Kidney (tissue), 22 donors: ENCODE measurements at places on chromosomes 13 and 19. TPM values are rescaled to one million over a fixed set of nuclear protein-coding genes. Genes with fewer than 3 reads are reported as not detected.
A peak's percentile ranks its signal among the peaks of the same experiment; 100 is the strongest.

- no peak for DNase-seq
These were observed 9.0 kb downstream of the OR7A5 start for GRCh38 chr19:14826006-14826405.

- peak; percentile 63 for DNase-seq
These were observed 2.7 kb upstream of the SNAPC2 start for GRCh38 chr19:7917267-7918061.

GRCh38 chr19:38433268-38433733, at the start of gene RYR1:
RYR1 (plus strand) TSS chr19:38433691; CDS start chr19:38433830, 139 bp downstream.
- peak; percentile 45 for DNase-seq

DNA sequence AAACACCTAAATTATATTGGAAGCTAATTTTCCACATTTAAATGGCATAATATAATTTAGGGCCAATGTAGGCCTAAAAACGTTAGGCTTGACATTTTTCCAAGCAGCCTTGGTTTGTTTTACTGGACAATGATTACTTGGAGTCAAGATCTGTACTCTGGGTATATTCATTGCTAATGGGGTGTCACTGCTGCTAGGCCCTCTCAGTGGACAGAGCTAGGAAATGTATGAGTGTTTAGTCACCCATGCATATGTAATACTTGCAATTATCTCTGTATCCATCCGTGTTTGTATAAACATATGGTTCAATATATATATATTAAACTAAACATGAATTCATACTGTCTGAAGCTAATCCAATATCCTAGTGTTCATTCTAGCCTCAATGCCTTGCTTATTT, 598.1 kb downstream of the DCT start:
- DNase-seq = no peak

- DNase-seq = no peak
These were observed 102.6 kb upstream of the MYCBP2 start for GRCh38 chr13:77429320-77430142.

KLK8 gene
- total RNA-seq = 4.2 TPM

DNA sequence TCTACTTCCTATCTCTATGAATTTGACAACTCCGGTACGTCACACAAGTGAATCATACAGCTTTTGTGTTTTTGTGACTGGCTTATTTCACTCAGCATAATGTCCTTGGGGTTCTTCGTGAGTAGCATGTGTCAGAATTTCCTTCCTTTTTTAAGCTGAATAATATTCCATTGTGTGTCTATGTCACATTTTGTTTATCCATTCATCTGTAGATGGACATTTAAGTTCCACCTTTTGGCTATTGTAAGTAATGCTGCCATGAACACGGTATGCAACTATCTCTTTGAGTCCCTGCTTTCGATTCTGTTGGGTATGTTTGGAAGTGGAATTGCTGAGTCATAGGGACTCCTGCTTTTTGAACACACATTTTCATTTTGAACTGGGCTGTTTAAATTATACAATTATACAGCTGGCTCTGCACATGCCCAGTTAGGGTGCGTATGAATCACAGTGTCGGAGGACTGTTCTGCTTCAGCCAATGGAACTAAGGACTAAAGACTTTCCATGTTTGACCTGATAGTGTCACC, 43.0 kb upstream of the C13orf42 start:
- DNase-seq = no peak

- DNase-seq = no peak
These were observed 14.2 kb downstream of the ANKRD24 start for GRCh38 chr19:4196587-4197148.

- DNase-seq = no peak
These were observed 20.8 kb downstream of the ADGRL1 start for GRCh38 chr19:14185158-14185557.

- no peak for DNase-seq
These were observed 2.7 kb downstream of the ALDH16A1 start for GRCh38 chr19:49455773-49456172.

RFPL4A gene
- total RNA-seq = 0.41 TPM

SIGLEC8 gene
- 1.8 TPM for total RNA-seq

IZUMO4 gene
- 4.3 TPM for total RNA-seq

ONECUT3 gene
- not detected for total RNA-seq

GRCh38 chr13:24042710-24043440, 117.6 kb upstream of the SPATA13 start:
- DNase-seq = no peak

TBXA2R gene
- total RNA-seq = 6.7 TPM

- DNase-seq = no peak
These were observed 182.4 kb upstream of the UFM1 start for GRCh38 chr13:38167164-38167822.

SPRED3 gene
- 8.7 TPM for total RNA-seq

DNA sequence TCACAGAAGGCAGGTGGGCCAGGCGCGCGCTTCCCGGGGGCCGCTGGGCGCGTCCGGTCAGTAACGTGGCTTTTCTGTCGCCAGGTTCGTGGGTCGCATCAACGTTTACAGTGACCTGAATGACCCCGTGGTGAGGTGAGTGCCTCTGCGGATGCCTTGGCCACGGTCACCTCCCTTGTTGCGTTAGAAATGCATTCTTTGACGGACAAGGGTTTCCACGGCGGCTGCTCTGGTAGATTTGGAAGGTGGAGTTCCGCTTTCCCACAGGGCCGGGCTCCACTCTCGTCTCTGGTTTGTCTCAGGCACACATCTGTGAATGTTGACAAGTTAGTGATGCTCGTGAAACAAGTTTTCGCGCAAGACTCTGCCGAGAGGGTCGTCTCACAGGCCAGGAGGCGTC, 130.0 kb downstream of the ATP11A start:
- no peak for DNase-seq

SIX5 gene
- 19.4 TPM for total RNA-seq

DNA sequence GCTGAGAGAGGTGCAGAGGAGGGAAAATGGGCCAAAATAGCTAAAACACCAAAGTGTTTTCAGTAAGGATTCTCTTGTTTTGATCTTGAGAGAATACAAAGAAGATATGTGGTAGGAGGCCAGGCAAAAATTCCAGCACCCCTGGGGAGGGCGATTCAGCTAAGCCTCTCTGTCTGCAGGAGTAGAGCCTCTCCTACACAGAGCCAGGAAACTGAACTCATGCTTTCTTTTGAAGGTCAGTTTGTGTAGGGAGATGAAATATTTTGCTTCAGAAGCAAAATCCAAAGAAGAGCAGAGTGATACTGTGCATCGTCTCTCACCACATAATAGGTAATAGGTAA, 565.0 kb downstream of the FGF9 start:
- DNase-seq = no peak

SEMA6B gene
- total RNA-seq = 17.7 TPM

DNA sequence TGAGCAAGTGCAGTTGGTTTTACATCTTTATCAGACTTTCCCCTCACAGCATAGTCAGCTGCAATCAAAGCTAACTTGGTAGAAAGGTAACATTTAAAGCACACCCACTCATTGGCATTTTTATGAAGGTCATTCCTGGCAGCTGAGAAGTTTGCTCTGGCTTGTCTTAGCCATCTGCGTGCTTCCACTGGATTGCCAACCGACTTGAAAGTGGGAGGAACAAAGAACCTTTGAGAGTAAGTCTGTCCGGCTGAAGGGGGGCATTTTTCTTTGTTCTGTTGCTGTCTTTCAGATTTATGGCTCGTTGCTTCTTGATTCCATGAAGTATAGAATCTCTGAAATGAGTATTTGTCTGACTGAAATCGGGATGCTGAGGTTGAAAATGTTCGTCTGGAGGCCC, 103.1 kb downstream of the SACS start:
- no peak for DNase-seq

DNA sequence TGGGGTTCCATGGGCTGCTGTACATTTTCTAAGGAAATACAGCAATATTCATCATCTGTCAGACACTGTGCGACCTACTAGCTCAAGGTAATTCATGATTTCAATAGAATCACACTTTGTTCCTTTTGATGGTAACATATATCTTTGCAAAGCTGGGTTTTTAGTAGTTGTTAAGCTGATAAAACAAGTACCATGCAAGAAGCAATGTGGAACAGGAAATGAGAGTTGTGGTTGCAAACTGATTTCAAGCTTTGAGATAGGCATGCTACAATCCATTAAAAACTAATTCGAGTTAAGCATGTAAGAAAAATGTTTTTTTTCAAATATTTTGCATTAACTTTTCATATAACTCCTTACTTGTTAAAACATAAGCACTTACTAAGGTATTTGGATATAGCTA, 6.8 kb upstream of the MBNL2 start:
- DNase-seq = no peak

TNNT1 gene
- total RNA-seq = not detected

GRCh38 chr13:107906131-107906530, 309.2 kb downstream of the LIG4 start:
- no peak for DNase-seq

GRCh38 chr19:51749979-51750378, 1.7 kb downstream of the FPR1 start:
- DNase-seq = no peak

DNA sequence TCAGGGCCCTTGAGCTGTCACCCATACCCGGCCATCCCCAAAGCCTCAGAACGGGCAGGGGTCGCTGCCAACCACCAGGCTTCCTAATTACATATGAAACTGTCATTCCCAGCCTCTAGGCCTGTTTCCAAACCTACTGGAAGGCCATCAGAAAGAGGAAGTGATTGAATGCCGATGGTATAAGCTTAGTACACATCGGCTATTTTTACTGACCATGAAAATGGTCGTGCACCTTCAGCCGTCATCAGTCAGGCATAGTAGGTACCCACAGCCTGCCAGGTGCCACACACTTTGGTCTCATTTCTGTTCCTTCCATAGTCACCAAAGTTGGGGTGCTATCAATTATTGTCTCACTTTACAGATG, 10.2 kb downstream of the KRI1 start:
- DNase-seq = no peak

GRCh38 chr13:113497217-113497616, 6.7 kb upstream of the DCUN1D2 start:
- DNase-seq = no peak

DNA sequence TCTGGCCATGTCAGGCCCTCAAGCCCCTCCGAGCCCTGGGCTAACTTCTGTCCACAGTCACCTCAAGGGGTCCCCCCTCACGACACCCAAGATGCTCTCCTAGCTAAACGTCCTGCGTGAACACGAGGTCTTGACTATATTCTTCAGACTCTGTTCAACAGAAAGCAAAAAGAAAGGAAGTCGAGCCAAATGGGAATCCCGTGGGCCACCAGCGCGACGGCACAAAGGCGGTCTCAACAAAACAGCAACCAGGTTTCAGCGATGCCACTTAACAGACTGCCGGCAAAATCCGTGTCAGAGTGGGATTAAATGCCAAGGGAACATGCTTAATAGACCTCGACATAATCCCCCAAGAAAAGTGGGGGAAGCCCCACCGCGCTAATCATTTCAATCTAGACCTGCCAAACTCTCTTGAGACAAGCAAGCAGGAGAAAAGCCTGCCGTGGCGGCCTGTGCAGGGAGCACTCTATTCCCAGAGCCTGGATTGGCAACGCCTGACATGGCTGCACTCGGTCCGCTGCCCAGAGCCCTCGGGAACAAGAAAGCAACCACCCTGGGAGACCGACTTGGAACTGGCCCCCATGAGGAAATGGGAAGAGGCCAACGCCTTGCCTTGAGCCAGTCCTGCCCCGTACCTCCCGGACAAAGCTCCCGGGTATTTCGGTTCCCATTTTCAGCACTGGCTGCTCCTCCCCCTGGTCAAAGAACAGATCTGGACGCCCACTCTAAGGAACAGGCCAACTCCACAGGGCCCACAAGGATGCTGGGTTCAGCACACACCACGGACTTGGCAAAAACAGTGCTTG, 16.0 kb downstream of the ZC3H4 start:
- peak; percentile 78 for DNase-seq

- DNase-seq = peak; percentile 40
These were observed 28.8 kb downstream of the EPN1 start for GRCh38 chr19:55703790-55704215.

DNA sequence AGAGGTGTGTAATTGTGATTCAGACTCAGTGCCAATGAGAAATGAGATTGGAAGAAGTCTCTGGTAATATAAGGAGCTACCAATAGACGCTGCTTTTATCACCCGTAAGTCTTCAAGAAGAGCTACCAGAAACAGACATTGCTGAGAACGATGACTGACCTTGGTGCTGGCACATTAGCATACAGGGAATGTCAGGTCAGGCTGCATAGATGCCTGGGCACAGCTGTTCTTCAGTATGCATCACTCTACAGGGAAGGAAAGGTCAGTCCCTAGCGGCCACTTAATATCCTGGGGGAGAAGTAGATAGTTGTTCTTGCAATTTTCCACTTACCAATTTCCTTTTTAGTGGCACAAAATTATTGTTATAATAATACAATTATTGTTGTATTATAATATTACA, 380.4 kb downstream of the PCDH9 start:
- DNase-seq = no peak

CD209 gene
- 11.7 TPM for total RNA-seq

GRCh38 chr19:17877696-17878095, 6.0 kb downstream of the SLC5A5 start:
- no peak for DNase-seq

DNA sequence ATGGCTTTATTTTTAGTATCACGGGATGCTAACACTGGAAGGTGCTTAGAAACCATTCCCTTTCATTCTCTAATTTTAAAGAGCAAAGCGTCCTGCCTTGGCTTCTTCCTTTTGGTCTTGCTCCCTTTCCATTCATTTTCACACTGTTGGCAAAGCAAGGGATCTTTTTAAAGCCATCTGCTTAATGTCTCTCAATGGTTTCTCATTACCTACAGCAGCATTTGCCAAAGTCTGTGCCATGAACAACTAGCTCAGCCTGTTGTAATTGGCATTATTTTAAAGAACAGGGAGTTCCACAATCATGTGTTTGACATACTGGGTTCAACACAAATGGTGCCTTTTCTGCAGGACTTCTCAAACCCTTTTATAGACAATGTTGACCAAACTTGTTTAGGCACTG, 444.3 kb downstream of the GPC6 start:
- no peak for DNase-seq

TRPC4 gene
- total RNA-seq = 2.9 TPM

TFDP1 gene
- total RNA-seq = 46.9 TPM

DNA sequence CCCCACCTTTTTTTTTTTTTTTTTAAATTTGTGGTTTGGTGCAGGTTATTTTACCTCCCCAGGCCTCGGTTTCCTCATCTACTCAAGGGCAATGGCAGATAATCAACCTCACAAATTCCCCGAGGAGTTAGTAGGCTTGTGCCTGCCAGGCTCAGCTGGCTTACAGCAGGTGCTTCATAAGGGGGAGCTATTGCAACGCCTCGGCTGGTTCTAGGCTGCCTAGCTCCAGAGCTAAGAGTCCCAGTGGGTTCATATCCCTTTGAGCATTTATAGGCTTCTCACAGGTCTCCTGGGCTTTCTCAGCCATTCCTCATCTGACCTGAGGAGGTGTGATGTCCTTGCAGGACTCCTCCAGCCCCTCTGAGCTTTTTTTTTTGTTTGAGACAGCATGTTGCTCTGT, 10.6 kb downstream of the BCKDHA start:
- DNase-seq = no peak

VRK3 gene
- 53.2 TPM for total RNA-seq

NCCRP1 gene
- total RNA-seq = 0.60 TPM
